ENCODE measurements at places on chromosomes 6 and 20.

DNA sequence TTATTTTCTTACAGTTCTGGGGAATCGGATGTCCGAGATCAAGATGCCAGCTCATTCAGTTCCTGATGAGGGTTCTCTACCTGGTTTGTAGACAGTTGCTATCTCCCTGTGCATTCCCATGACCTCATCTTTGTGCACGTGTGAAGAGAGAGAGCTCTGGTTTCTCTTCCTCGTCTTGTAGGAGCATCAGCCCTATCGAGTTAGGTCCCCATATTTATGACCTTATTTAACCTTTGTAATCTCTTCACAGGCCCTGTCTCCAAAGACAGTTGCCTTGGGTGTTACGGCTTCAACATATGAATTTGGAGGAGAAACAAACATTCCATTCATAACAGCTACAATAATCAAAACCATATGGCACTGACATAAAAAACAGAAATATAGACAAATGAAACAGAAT is 455.3 kb downstream of the HACE1 start:
- no peak for DNase-seq

- no peak for DNase-seq
Observed at GRCh38 chr20:22394583-22394982, 189.8 kb downstream of the FOXA2 start.

GRCh38 chr6:112337209-112337638 is 9.9 kb upstream of the RFPL4B start:
- no peak for DNase-seq

GRCh38 chr6:166839569-166839968 is 116.8 kb downstream of the RNASET2 start:
- DNase-seq: no peak
